ENCODE measurements at places on chromosomes 12 and 14.

- DNase-seq: no peak
Observed at GRCh38 chr12:105569886-105570285, 239.4 kb downstream of the C12orf75 start.

DNA sequence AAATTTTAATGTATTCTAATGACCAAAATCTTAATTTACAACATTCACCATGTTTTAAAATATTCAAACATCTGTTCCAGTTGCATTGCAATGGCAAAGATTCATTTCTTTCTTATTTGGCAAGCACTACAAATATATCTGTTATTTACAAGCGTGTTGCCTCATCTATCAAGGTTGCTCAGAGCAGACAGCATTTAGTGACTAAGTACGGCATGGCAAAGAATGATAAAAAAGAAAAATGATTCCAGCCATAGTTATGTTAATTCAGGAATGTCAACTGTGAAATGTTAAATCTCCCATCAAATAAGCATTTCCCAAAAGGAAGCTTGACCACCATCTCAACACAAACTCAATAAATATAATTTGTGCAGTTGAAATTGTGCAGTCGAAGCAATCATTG lies 312.1 kb downstream of the SEC23A start:
- DNase-seq: no peak

DNA sequence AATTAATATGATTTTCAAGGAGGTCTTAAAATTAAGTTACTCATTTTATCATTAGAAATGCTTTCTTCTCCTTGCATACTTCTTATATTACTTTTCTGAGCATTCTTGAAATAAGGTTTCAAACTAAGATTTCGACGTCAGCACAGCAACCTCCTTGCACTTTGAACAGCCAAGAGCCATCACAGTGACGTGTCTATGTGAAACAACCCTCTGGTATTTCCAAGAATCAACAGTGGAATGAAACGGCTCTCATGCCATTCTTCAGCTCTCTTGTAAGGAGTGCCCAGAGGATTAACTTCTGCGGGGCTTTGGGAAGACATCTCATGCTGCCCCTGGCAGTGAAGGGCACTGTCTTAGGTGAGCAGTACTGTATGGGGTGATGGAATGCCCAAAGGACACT lies 109.2 kb downstream of the EFCAB11 start:
- no peak for DNase-seq

DNA sequence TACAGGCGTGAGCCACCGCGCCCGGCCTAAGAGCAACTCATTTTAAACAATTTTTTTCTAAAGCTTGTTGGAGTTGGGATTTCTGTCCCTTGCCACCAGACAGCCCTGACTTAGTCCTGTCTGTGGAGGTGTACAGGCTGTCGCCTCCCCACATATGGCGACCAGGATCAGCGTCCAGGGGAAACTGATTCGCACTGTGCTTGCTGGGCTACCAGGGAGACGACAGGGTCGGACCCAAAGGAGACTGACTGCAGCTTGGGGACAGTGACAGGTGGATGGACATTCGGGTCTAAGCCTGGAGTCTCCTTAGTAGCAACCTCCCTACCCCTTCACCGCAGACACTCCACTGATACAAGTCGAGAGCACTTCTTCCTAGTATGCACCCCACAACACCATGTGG lies 40.3 kb downstream of the TRAFD1 start:
- no peak for DNase-seq

DNA sequence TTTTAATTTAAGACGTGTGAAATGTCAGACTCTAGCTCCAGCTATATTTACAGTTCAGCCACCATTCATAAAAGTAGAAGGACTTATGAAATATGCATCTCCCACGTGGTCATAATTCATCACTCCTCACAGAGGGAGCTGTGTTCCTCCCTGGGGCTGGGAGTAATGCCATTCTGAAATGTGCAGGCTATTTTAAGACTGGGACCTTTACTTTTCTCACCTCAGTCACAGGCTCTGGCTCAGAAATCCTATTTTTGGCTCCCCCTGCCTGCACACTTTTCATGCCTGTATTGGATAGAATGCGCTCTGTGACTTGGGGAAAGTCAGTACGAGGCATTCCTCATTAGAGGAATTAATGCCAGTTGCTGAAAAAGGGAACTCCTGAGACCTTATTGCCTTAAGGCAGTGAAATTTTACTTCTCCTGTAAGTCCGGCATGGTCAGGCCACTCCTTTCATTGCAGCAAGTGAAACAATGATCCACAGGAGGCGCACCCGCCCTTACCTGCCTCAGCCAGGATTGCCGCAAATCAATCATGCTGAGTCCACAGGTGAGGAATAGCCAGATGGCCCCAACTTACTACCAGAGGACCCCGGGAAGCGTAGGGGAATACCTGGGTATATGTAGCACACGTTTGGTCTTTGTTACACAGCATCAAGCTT lies 1133.2 kb upstream of the TMEM132C start:
- no peak for DNase-seq

DNA sequence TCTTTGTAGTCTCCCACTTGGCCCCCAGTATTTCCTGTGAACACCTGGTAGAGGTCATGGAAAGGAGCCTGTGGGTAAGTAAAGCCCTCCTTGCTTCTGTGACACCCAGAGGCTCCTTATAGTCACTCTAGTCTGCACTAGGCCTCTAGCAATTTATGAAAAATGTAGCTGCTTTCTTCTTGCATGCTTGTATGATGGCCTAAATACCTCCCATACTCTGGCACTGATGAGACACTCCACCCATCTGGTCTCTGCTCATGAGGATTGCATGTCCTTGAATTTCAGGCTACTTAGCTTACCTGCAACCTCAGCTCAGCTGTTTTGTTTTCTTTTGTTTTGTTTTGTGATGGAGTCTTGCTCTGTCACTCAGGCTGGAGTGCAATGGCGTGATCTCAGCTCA lies 4.6 kb upstream of the A2ML1 start:
- DNase-seq: no peak

- DNase-seq: peak; percentile 8
Observed at GRCh38 chr12:101414533-101415119, 7.1 kb upstream of the ARL1 start.

GRCh38 chr12:75856235-75856634 lies 175.3 kb downstream of the PHLDA1 start:
- no peak for DNase-seq

- DNase-seq: no peak
Observed at GRCh38 chr14:106395456-106396050, 869.2 kb downstream of the TMEM121 start.

DNA sequence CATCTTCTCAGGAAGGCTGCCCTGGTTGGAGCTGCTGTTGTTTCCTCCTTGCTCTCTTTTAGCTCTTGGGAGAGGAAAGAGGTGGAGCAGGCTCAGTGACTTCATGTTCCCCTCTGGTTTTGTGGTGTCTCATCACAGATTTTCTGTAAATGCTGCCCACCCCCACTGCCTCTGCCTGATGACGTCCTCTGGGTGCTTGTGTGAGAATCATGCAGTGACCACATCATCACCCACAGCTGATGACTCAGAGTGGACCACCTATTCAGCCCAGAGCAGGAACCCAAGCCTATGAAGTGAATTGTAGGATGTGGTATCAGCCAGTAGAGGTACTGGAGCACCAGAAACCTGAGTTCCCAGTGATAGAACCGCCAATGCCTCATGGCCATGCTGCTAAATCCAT lies at the start of gene GZMB:
TSS of gene GZMB (minus strand) at position 33 of the 400 bp plus-strand sequence. CDS start at position 3, 30 bp downstream.
- no peak for DNase-seq

DNA sequence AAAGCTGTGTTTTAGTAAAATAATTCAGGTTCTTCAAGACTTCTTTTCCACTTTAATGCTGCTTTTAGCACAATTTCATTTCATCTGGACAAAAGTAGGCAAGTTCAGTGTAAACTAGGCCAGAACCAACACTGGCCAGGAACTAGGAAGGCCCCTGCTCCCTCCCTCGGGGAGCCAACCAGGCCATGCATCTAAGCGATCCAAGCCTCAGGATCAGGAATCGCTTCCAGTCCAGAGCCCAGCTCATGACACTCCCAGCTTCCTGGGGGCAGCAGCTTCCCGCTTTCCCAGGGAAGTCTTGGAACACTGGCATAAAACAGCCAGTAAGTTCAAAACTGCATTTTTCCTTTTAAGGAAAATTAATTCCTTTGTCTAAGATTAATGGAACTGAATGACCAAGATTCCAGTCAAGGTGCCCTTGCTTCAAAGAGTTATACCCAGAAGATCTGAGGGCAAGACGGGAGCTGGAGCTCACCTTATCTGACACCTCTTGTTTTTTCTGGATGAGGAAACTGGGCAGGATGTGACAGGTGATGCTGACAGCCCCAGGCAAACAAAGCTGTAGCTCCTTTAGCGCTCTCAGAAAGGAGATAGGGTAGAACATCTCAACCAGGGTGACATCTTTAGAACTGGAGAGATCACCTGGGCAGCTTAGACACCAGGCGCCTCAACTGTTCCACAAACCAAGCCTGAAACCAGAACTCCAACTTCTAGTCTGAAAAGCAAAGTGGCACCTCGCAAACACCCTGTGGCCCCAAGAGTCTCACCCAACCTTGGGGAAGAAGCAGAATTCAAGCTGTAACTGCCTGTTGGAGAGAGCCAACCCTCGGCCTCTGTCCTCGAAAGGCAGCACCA lies 61.4 kb upstream of the PNMA1 start:
- no peak for DNase-seq

GRCh38 chr14:71521238-71522135 lies 410.7 kb upstream of the RGS6 start:
- DNase-seq: no peak

- no peak for DNase-seq
Observed at GRCh38 chr12:123723011-123723410, 10.9 kb downstream of the ATP6V0A2 start.

- DNase-seq: no peak
Observed at GRCh38 chr14:39122330-39123138, 8.4 kb downstream of the GEMIN2 start.

DNA sequence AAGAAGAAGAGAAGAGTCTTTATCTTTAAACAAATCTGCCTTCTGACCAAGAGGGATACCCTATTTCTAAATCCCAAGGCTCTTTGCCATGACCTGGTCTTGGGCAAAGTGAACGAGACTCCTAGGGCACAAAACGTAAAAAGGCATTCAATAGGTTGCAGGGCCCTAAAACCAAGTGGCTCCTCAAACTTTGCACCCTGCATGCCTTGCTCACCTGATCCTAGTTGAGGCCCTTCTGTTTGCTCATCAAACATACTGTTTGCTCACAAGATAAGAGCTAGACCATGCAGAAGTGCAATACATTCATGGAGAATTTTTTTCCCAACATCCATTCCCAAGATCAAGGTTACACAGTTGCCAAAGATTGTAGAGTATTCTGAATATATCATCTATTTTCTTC lies 7.9 kb upstream of the PRH1 start:
- DNase-seq: no peak

DNA sequence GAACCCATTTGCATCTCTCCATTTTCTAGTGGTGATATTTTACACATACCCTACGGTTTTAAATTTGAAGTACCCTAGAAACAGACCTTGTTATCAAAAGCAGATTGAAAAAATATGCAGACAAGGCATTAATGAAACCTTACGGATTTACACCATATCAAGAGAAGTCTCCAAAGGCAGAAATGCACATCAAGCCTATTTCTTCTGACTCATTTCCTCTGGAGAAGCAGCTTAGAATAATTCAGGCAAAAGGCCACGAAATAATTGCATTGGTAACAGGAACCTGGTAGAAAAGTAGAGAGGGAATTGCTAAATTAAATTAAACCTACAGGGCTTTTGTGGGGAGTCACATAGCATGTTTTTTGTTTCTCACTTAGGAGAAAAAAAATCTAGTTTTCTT lies 34.7 kb downstream of the KICS2 start:
- DNase-seq: no peak

- no peak for DNase-seq
Observed at GRCh38 chr14:73712071-73712506, 2.1 kb downstream of the PNMA1 start.

GRCh38 chr12:120586206-120586605 lies 5.0 kb upstream of the POP5 start:
- DNase-seq: no peak

GRCh38 chr12:76024102-76024781 lies 7.3 kb downstream of the PHLDA1 start:
- no peak for DNase-seq

DNA sequence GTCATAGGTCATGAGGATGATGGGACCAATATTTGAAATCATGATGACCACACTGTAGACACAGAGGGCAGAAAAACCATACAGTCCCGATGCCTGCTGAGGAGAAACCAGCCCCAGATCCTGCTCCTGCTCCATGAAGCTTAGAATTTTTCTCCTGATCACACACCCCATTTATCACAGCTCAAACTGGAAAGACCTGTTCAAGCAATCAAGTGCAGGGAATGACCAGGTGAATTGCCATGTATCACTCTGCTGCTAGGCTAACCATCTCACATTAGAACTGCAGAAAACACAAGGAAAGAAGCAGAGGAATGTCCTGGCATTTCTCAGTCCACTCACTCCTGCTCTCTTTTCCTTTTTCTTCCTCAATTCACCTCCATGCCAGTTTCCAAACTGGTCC lies 18.1 kb downstream of the MANSC1 start:
- no peak for DNase-seq

DNA sequence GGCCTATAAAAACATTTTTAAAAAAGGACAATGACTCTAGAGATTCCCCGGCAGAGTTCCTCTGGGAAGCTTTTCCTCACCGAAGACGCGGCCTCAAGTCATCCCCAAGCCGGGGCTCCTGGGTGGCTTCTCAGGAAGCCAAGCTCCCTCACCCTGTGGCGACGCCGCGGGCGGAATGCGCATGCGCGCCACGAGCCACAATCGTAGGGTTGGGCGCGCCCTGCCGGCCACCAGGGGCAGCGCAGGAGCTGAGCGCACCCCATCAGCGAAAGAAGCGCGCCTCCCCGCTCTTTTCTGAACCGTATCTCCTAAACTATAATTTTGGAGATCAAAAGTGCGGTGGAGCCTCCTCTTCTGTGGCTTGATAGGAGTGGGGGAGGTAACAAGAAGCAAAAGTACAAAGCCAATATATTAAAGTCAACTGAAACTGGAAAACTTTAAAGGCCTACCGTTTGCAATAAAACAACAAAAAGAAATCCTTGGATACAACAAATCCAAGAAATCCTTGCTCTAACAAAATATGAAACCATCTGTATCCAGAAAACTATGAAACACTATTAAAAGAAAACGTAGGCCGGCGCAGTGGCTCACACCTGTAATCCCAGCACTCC lies 17.4 kb upstream of the CHFR start:
- DNase-seq: no peak

DNA sequence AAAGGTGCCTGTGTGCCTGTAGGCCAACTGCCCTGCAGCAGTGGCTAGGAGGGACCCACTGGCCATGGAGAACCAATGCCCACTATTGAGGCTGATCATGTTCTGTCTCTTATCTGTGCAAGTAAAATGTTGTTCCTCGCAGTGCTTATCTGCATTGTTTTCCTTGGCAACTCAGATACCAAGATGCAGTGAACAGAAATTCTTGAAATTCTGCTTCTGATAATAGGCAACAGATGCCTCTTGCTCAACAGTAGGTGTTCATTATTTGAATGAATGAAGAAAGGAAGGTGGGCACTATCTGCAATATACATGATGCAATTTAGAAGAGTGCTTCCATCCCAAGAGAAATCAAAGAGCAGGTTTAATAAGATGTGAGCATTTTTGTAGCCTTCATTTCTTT lies 232.2 kb downstream of the NUAK1 start:
- no peak for DNase-seq

GRCh38 chr14:44798386-44799242 lies 163.1 kb downstream of the KLHL28 start:
- no peak for DNase-seq

Measured in HL-60 (cell line).